ENCODE measurements at places on chromosomes 5 and 9. TPM values are rescaled to one million over a fixed set of nuclear protein-coding genes. Genes with fewer than 3 reads are reported as not detected.

The BNC2 gene
- total RNA-seq = not detected

DNA sequence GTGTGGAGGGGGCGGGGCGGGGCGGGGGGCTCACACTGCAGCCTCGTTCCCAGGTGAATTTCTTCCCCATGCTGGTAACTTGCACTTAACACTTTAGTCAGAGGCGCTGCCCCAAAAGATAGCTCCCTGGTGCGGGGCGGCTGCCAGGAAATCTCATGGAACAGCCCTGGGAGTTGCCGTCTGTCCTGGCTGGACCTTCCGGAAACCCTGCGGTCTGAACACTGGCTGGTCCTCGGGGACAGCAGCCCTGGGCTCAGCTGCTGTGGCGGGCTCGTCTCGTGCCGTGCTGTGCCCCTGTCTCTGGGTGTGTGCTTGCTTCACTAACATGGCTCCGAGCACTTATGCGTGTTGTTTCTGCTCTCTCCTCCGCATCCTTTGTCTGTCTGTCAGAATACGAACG is 25.8 kb downstream of the PTGES2 start:
- DNase-seq = no peak

DNA sequence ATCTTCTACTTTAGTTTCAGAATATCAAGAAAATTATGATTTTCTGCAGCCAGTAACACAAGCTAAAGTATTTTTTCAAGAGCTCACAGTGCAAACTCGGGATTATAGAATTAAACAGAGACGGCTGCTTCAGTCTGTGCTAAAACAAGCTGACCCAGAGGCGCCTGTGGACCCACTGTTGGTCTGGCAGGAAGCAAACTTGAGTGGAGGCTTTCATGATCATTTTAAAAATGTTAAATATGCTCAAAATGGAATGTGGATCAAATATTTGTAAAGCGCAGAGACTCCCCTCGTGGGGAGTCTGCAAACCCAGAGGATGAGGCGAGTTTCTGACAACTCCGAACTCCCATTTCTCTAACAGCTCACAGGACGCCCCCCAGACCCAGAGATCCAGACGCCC is 13.0 kb downstream of the ROR2 start:
- DNase-seq = no peak

DNA sequence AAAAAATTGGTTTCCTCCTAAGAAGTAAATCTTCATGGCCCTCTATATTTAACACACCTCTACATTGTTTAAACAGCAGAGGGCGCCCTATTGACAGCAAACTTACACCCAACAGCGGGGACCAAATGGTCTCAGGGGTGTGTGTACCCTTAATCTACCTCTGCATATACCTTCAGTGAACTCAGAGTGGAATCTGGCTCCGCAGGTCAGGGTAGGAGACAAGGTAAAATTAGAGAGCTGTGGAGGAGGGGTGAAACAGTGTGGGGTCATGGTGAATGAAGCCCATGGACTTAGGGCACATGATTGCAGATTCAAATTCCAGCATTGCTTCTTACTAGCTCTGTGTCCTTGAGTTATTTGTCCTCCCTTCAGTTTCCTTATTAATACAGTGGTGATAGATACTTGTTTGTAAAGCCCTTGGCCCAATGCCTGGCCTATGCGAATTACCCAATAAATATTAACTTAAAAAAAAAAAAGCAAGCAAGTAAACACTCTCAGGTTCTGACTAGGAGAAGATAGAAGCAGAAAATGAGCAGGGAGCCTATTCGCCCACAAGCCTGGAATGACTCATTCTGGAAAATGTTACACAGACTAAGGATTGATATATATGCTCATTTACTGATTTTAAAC is 122.9 kb downstream of the CAVIN4 start:
- no peak for DNase-seq

DNA sequence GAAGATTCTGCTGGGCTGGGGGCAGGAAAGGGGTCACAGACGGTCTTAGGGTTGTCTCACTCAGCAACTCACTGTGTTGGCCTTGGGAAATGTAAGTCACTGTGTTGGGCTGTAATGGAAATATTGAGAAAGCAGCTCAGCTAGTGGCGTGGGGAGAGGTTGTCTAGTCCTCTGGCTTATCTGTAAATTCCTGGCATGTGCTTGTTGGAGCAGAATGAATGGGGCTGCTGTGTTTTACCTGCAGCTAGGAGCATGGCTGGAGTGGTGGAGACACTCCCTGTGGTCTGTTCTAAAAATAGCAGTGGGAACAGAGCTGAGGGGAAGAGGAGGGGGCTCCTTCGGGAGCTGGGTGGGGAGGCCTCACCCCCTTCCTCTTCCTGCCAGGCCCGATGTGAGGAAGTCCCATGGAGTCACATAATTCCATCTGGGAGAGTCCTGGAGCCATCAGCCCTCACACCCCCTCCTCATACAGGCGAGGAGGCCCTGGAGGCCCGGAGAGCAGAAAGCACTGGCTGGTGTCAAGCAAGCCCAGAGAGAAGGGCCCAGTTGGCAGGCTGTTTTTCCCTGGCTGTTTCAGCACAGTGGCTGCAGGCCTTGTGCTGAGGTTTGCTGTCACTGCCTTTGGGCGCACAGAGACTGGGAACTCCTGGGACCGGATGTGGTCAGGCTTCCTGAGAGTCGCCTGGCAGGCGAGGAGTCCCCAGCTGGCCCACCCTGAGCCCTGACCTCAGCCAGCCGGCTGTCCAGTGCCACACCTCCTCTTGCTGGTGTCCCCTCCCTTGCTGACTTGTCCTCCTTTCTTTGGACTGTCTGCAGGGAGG is 84.9 kb downstream of the RGS3 start:
- DNase-seq = no peak

- DNase-seq = no peak
Measured at GRCh38 chr9:99430301-99430700, 208.2 kb downstream of the SEC61B start.

- DNase-seq = no peak
Measured at GRCh38 chr9:69149321-69149807, 24.7 kb upstream of the TJP2 start.

DNA sequence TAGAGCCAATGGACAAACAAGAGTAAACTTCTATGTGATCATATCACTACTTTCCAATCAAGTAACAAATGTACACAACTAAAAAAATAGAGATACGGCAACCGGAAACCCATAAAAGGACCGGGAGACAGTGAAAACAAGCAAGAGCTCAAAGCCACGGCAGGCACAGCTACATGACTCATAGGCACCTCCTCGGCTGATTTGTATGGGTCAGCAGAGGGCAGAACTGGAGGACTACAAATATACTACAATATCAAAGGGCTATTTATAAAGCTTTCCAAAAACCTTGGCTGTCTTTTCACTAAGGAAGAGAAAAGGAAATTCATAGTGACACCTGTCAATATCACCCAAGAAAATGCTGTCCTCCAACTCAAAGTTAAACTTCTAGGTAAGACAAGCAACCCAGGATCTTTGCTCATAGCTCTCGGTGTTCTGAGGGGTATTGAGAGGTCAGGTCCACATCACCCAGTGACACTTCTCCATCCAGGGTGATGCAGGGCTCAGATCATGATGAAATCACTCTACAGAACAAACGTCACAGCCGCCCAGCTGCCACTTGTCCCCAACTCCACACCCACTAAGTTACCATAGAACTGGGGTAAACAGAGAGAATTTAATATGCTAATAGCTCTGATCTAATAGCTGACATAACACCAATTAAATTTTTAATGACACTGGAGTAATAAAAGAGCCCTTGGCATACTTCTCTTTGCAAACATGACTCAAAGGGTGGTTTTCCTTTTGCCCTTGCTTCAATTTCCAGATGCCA is 41.3 kb downstream of the PFDN1 start:
- no peak for DNase-seq

All from activated naive CD4-positive, alpha-beta T cell treated with anti-CD3 and anti-CD28 coated beads, Interleukin-2, amount 50 U/mL, for 72 hours (primary cell).